ENCODE measurements at places on chromosomes 6 and 20. TPM values are rescaled to one million over a fixed set of nuclear protein-coding genes. Genes with fewer than 3 reads are reported as not detected.
A peak's percentile ranks its signal among the peaks of the same experiment; 100 is the strongest.

The TPBG gene
- total RNA-seq: 1.1 TPM

GRCh38 chr20:51339721-51340450, 202.6 kb downstream of the NFATC2 start:
- no peak for DNase-seq
- no peak overlapping the region for H3K4me3 ChIP-seq
- no peaks in the 10 kb centered on the region for H3K27me3 ChIP-seq
- no peaks in the 10 kb centered on the region for H3K36me3 ChIP-seq

GRCh38 chr6:141169419-141169818, 963.3 kb upstream of the GJE1 start:
- H3K4me3 ChIP-seq: no peak overlapping the region
- H3K27me3 ChIP-seq: no peaks in the 10 kb centered on the region
- no peak for DNase-seq
- H3K36me3 ChIP-seq: no peaks in the 10 kb centered on the region
- no peak overlapping the region for H3K27ac ChIP-seq
- H3K4me1 ChIP-seq: no peaks in the 10 kb centered on the region

GRCh38 chr20:42099101-42099500, 480.9 kb upstream of the CHD6 start:
- H3K4me1 ChIP-seq: no peaks in the 10 kb centered on the region
- DNase-seq: no peak
- H3K27me3 ChIP-seq: no peaks in the 10 kb centered on the region
- H3K27ac ChIP-seq: no peak overlapping the region

DNA sequence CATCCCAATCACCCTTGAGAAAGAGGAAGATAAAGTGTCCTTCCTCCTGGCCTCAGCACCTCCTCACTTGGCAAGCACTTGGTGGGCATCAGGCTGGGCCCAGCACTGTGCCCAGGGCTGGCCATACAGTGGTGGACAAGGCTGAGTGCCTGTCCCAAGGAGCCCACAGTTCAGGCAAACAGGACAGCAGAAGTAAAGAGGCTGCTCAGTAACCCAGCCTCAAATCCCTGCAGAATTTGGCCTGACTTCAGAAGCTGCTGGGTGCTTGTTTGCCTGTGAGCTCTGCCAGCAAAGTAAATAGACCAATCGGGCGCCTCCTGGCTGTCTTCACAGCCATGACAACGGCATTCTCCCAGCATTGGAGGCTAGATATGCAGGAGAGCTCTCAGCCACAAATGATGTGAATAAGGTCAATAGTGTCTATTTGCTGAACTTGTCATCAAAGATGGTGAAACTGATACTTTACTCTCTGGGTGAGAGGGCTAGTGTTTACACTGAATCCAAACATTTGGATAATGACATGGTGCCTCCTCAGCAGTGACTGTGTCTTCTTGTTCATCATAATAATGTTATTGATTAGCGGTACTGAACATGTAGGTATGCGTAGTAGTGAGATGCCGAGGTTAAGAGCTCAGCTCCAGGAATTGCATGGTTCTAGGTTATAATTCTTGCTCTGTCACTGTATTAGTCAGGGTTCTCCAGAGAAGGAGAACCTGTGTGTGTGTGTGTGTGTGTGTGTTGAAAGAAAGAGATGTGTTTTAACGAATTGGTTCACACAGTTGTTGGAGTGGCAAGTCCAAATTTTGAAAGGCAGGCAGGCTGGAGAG, 36.9 kb upstream of the FANCE start:
- H3K27ac ChIP-seq: peak overlapping the region; percentile 46
- H3K36me3 ChIP-seq: peaks cover 12% of the 10 kb centered on the region
- peaks cover 11% of the 10 kb centered on the region for H3K4me1 ChIP-seq
- H3K4me3 ChIP-seq: no peak overlapping the region
- no peaks in the 10 kb centered on the region for H3K27me3 ChIP-seq

DNA sequence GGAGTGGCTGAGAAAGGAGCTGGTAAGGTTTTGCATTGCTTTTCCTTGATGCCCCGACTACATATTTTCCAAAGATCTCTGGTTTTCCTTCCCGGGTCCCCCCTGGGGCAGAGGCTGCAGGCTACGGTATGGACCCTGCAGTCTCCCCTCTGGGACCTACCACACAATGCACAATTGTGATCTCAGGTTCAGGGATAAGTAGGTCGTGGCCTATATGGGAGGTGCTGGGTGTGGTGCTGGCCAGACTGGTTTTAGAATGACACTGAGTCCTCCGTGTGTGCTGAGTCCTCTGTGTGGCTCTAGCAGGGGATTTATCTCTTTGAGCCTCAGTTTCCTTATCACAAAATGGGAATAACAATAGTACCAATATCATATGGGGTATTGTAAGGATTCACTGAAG, 376 bp downstream of the C20orf202 start:
- no peaks in the 10 kb centered on the region for H3K4me1 ChIP-seq
- no peak overlapping the region for H3K27ac ChIP-seq
- no peak for DNase-seq
- H3K27me3 ChIP-seq: no peaks in the 10 kb centered on the region

GRCh38 chr6:16654701-16655100, 106.6 kb downstream of the ATXN1 start:
- no peak for DNase-seq
- H3K27ac ChIP-seq: no peak overlapping the region
- no peaks in the 10 kb centered on the region for H3K27me3 ChIP-seq
- H3K36me3 ChIP-seq: no peaks in the 10 kb centered on the region
- peaks cover 24% of the 10 kb centered on the region for H3K4me1 ChIP-seq
- H3K4me3 ChIP-seq: no peak overlapping the region

DNA sequence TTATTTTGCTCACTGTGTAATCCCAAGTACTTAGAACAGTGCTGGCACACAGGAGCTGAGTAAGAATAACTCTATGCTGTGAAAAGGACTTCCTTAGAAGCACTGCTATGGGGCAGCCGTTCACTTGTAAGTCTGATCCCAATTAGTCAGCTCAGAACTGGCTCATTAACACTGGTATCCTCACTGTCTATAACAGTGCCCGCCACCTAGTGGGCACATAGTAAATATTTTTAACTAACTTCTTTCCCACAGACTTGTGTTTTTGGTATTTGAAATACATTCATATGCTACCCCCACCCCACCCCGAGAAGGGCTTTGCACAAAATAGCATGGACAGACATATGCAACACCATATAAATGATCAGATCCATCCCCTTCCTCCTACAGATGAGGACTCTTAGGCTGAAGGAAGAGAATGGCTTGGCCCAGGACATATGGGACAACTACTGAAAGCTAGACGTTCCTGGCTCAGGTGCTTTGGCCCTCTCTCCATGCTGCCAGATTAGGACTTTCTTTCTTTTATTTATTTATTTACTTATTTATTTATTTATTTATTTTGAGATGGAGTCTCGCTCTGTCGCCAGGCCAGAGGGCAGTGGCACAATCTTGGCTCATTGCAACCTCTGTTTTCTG, 47.1 kb downstream of the DST start:
- H3K27ac ChIP-seq: no peak overlapping the region
- no peaks in the 10 kb centered on the region for H3K4me1 ChIP-seq
- DNase-seq: no peak
- H3K27me3 ChIP-seq: no peaks in the 10 kb centered on the region
